Spinal cord (tissue), 10 donors: ENCODE measurements at places on chromosomes 13 and 19. TPM values are rescaled to one million over a fixed set of nuclear protein-coding genes. Genes with fewer than 3 reads are reported as not detected.

Gene NXNL1
- not detected for total RNA-seq

Gene VSTM1
- 0.28 TPM for total RNA-seq

Gene ZNF99
- 0.72 TPM for total RNA-seq

Gene VSTM2B
- total RNA-seq = 7.2 TPM
